ENCODE measurements at places on chromosomes 16 and 17.

DNA sequence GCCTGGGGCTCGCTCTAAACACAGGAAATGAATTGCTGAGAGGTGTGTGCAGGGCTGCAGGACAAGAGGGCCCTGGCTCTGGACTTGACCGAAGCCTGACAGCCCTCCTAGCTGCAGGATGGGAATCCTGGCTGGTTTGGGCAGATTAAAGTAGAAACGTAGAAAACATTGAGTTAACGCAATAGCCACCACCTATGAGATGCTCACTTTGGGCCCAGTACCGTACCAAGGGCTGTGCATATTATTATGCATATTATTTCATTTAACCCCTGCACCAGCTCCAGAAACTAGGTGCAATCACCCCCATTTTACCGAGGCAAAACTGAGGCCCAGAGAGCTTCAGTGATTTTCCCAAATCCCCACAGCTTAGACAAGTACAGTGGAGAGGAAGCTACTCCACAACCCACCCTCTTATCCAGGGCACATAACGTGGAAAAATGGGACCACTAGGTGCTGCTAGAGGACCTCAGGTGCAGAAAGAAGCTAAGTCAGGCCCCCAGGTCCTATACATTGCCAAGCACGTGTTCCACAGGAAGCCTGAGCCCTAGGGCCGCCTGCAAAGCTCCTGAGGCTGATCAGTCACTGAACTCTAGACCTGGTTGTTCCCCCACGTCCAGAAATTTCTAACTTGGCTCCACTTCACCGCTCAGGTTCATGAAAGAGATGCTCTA is 79.2 kb downstream of the MYH11 start:
- DNase-seq, result peak; percentile 82

GRCh38 chr16:57084257-57084770 is 8.1 kb upstream of the CPNE2 start:
- DNase-seq, result peak; percentile 90

GRCh38 chr16:84348386-84348888 is 19.9 kb upstream of the ATP2C2 start:
- no peak for DNase-seq

- no peak for DNase-seq
These were observed 14.4 kb upstream of the TIMP2 start for GRCh38 chr17:78939615-78940014.

GRCh38 chr16:52069866-52070265 is 477.1 kb downstream of the TOX3 start:
- peak; percentile 80 for DNase-seq

- no peak for DNase-seq
These were observed 638 bp upstream of the LYZL6 start for GRCh38 chr17:35944151-35944550.

DNA sequence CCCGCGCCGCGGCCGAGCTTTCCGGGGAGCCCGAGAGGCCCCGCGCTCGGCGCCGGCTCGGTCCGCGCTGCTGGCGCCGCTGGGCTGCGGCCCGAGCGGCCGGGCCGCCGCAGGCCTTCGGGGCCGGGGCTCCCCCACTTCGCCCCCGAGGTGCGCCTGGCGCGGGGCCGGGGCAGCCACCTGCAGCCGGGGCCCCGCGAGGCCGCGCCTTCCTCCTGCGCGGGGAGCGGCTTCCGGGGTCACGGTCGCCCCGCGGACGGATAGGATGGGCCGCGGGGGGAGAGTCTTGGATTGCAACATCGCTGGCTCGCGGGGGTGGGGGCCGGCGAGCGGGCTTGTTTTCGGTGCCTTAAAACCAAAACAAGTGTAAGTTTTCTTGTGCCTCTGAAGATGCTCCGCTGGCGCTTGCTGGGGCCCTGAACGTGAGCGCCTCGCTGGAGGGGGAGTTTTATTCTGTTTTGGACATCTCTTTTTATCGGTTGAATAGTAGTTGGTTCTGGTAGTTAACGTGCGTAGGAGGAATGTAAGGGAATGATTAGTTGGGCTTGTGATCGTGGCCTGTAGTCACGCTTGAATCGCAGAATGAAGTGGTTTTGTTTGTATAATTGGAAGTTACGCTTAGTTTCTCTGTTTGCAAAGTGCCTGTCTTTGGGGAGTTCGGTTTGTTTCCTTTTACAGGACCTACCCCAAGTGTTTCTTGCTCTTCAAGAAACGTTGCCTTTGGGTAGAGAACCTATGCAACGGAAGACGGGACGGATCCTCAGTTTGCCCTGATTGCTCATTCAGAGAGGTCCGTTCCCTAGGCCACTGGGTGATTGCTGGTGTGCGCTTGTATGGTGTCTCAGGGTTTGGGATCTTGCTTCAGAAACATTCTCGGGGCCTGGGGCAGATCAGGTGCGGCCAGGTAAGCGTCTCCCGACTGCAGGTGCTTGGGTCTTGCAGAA is 724 bp downstream of the UBE2I start:
- no peak for DNase-seq

- DNase-seq, result peak; percentile 88
These were observed 7.6 kb upstream of the NXPH3 start for GRCh38 chr17:49567871-49568694.

DNA sequence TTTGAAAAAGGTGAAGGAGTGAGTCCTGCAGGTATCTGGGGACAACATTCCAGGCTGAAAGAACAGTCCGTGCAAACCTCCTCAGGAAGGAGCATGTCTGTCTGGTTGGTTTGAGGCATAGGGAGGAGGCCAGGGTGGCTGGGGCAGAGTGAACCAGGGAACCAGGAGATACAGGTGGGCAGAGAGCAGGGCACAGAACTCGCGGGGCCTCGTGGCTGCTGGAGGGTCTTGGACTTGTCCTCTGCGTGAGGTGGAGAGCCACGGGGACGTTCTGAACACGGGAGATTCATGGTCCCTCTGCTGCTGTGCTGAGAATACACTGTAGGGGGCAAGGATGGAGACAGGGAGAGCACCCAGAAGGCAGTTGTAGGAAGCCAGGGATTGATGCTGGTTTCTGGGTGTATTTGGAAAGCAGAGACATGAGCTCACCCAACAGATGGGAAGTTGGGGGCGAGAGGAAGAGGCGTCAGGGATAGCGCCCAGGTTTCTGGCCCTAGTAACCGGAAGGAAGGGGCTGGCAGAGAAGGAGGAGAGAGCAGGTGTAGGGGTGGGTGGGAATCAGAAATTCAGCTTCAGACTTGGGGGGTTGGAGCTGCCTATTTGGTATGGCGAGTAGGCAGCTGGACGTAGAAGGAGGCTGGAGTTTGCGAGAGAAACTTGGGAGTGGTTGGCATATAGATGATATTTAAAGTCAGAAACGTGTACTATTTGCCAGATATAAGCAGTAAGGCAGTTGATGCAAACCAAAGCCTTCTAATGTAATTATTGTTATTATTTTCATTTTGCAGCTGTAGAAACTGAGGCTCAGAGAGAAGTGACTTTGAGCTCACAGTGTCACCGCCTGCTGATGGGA is at the start of gene CCL17:
Gene CCL17 (plus strand): TSS at position 803 of the 853 bp plus-strand sequence. CDS start 9,166 bp downstream, outside the sequence.
- no peak for DNase-seq

GRCh38 chr17:39951924-39952679 is 10.7 kb upstream of the GSDMA start:
- DNase-seq, result no peak

DNA sequence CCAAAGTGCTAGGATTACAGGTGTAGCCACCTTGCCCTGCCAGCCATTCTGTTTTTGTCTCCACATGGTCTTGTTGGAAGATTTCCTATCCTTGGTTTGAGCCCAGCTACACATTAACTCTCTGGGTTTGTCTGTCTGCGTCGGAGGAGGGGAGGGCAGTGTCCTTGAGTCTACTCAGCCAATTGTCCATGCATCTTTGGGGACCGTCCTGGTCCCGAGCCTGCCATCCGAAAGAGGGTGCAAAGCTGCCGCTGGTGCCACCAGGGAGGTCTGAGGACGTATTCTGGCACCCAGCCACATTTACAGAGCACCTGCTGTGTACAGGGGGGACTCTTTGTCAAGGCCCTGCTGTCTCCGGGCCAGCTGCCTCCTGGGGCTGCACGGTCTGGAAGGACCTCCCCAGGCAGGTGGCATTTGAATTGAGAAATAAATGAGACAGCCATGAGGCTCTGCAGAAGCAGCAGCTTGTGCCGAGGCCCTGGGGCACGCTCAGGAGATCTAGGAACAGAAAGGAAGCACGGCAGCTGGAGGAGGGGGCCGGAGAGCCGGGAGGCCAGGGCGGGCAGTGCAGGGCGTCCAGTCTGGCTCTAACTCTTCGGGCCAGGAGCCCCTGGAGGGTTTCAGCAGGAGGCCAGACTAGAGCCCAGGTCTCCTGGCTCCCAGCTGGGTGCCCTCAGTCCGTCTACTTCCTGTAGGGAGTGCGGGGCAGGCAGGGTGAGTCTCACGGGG is 1.5 kb downstream of the CYBA start:
- no peak for DNase-seq

DNA sequence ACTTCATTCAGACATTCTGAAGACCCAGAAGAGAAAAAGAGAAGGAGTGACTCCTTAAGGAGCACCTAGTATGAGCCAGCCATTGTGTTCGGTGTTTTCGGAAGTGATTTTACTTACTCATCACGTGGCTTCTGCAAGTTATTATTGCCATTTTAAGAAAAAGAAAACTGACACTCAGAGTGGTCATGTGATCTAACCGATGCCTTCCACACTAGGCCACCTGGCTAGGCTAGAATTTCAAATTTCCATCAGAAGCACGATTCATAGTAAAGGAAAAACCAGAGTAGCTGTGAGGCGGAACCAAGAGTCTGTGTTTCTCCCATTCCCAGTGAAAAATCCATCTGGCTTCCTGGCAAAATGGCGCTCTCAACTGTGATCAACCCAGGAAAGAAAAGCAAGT is 32.0 kb downstream of the GTF3C1 start:
- no peak for DNase-seq

GRCh38 chr16:4213737-4214136 is 28.1 kb downstream of the SRL start:
- DNase-seq, result no peak

GRCh38 chr16:1712791-1713261 is 6.8 kb downstream of the MAPK8IP3 start:
- DNase-seq, result no peak

DNA sequence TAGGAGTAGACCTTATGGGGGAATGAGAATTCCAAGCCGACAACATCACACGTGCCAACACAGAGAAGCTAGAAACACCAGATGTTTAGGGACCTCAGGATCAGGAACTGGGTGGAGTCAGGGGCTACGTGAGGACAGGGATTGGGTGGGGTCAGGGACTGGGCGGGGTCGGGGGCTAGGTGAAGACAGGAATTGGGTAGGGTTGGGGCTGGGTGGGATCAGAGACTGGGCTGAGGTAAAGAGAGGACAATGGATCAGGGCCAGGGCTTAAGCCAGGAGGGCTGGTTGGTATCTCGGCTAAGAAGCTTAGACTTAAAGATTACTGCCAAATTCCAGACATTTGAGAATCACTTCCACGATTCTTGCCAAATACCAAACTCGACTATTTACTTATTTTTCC is 11.6 kb downstream of the TEKT5 start:
- DNase-seq, result peak; percentile 72

GRCh38 chr16:77767211-77767610 is 21.2 kb upstream of the VAT1L start:
- DNase-seq, result no peak

- peak; percentile 43 for DNase-seq
These were observed 163.7 kb downstream of the MSI2 start for GRCh38 chr17:57419940-57420550.

- DNase-seq, result no peak
These were observed 11.8 kb downstream of the SLC16A3 start for GRCh38 chr17:82240506-82241182.

DNA sequence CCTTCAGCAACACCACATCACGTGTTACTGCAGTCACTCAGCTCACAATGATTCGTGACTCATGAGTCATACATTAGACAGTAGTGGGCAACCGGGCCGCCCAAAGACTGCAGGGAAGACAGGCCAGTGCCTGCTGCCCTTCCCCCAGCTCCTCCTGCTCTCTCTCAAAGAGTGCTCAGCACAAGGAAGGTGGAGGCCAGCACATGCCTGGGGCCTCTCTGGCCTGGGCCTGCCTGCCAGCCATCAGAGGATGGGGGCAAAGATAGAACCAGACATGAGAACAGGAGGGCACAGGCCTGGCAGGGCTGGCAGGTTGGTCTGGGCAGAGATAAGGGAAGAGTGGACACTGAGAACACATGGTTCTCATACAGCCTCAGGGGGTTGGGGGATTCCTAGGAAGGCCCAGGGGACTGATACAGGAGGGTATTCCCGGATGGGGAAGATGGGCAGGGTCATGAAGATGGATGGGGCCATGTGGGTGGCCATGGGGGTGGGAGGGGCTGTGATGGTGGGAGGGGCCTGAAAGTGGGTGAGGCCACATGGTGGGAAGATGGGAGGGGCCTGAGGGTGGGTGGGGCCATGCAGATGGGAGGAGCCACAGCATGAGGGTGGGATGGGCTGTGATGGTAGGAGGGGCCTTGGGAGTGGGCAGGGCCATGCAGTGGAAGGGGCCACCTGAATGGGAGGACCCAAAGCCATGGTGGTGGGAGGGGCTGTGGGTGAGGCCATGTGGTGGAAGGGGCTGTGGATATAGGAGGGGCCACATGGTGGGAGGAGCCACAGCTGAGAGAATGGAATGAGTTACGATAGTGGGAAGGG is 29.0 kb downstream of the KATNB1 start:
- peak; percentile 93 for DNase-seq

- peak; percentile 79 for DNase-seq
These were observed 9.9 kb downstream of the FMNL1 start for GRCh38 chr17:45231481-45232116.
